ENCODE measurements at places on chromosomes 6 and 20.

DNA sequence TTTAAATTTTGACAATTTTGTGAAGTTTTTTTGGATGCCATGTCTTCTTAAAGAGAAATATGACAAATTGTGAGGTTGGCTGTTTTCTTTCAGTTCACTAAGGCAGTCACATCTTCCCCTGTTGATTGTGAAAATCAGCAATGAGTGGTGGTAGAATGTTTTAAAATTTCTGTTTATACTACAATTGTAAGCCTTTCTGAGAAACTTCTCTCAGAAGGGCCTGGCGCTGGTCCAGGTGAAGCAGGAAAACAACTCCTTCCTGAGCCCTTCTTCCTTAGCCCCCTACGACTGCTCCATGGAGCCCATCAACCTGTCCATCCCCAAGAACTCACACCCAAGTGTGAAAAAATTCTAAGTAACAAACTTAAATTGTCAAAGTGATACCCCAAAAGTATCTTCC, 80.6 kb downstream of the SSR1 start:
- DNase-seq, result no peak

DNA sequence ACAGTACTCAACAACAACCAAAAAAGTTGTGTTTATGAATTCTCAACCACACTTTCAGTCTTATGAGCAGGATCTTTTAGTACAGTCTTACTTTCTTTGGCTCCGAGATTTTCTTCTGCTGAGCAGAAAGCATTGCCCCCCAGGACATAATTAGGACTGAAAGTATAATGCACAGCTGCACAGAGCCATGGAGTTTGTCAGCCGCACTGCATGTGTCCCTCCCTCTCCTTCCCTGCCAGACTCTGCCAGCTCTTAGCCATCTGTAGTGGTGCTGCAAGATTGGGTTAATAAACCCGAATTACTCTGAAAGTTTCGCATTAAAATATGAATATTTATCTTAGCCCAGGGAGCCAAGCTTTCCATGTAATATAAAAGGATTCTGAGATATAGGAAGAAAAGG, 179.6 kb upstream of the PTCHD4 start:
- DNase-seq, result no peak

GRCh38 chr6:133978896-133979240, 25.8 kb downstream of the TBPL1 start:
- no peak for DNase-seq

DNA sequence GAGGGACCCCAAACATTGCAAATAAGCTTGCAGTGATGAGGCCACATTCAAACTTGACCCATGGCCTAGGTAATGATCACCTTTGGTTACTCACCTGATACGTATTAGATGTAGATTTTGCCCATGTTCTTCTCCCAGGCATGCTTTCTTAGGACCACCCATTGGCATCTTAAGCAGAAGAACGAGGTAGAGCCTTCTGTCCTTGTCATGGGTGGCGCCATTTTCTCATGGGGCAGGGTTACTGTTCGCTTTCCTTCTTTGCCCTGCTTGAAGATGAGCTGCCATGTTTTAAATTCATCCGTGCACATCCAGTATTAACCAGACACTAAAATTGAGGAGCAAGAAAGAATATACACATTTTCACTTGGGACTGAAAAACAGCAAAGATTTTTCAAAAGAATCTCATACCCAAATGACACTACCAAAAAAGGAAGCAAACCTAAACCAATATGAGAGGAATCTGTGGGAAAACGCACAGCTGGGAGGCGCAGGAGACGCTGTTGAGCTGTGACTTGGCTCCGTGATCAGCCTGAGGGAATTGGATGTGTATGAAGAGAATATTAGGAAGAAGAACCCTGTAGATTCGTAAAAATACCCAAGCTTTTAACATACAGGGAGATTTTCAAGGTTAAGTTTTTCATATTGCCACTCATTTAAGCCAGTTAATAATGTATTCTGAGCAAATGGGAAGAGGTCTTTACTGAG, 36.6 kb downstream of the GMPR start:
- no peak for DNase-seq

DNA sequence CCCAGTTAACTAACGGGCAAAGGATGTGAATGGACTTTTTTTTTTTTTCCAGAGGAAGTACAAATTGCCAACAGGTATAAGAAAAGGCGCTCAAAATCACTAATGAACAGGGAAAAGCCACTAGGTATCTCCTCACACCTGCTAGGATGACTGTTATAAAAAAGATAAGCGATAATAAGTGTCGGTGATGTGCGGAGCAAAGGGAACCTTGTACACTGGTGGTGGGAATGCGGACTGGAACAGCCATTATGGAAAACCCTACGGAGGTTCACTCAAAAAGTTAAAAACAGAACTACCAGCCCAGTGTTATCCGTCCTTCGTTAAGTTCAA, 787 bp upstream of the RAB32 start:
- no peak for DNase-seq

GRCh38 chr6:6579281-6579680, 9.2 kb upstream of the LY86 start:
- no peak for DNase-seq

DNA sequence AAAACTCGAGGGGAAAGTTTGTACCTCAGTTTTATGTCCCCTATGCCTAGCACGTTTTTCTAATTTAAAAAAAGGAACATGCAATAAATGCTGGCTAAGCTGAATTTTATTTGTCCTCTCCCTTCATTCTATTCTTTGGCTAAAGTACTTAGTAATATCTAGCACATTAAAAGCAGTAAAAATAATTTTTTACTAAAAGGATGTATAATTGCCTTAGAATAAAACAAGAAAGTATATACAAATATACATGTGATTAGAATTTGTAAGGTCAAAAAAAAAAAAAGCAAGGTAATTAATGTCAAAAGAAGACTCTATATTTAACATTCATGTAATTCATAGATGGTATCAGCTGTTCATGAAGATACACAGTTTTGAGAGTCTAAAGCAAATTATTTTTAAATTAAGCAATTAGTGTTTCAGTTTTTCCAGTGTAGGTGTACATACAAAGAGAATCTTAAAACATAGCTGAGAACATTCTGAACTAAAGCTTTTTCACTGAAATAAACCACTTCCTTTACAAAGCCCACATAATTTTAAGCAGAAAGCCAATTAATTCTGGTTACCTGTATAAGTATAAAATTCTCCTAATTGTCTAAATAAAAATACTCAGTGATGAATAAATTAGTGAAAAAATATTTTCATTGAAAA, 32.4 kb downstream of the HBS1L start:
- no peak for DNase-seq

GRCh38 chr20:8874437-8874836, 194.4 kb upstream of the PLCB4 start:
- DNase-seq, result no peak

DNA sequence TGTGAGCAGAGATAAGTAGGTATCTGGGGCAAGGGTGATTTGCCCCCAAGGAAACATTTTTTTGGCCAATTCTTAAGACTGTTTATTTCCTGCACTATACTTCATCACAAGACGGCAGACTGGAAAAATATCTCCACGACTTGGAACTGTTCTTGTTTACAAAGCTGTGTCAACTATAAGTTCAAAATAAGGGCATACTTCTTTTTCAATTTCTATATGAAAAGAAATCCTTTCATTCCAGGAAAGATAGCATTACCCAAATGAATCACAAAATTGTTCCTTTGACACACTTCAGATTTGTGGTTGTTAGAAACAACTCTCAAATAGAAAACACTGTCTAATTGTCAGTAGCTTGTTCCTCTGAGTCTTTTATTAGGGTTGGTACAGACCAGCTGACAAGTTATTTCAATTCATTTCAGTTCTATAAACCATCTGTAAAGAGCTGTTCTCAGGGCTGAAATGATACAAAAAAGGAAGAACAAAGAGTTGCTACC, 212.9 kb upstream of the PRDM1 start:
- DNase-seq, result no peak

GRCh38 chr6:133888929-133889556, at the start of gene TCF21:
Gene TCF21, plus strand, starts transcription at chr6:133889113. Its CDS starts 285 bp downstream, at chr6:133889398.
- no peak for DNase-seq

DNA sequence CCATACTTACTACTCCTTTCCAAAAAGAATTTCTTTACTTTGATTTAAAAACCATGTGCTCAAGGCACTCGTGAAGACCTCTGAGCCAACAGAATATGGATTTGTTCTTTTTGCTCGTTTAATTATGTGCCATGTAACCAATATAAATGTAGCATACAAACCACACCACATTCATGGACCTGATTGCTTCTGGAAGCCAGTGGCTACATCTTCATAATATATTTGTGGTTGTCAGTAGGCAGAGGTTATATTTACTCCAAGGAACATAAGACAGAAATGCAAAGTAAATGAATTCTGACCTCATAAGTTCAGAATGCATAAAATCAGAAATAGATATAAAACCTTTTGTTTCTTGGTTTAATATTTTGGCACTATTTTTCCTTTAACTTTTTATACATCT, 373.0 kb downstream of the HDGFL1 start:
- no peak for DNase-seq

DNA sequence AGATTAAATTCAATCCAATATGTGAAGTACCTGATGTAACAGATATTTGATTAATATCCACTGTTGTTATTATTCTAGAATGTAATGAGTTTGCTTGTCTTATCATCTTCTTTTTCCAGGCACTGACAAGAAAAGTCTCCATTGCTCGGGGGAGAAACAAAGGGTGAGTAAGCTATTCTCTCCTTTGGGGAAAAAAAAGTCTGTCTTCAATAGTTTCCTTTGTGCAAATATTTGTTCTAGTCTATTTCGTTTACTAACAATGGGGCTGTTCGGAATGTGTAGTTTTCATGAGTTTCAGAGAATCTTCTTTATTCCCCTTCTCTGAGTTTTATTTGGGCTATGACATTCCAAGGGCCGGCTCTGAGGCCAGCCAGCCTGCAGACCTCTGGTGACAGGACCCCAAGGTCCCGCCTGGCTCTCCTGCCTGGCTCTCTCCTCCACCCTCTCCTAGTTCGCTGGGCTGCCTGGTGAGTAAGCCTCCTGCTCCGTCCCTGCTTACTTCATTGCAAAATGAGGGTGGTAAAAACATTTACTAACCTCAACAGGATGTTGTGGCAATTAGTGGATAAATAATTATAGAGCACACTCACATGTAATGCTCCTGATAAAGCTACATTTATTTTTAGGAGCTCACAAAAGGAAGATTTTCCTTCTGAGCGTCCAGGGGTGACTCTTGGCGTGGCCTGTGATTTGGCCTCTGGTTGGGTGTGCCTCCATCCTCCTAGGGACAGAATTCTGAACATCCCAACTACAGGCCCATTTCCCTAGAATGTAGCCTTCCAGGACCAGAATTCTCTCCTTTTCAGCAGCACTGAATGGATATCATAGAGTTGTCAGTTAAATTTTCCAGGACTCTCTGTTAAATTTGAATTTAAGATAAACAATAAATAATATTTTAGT, 43.1 kb upstream of the SNX9 start:
- DNase-seq, result no peak

DNA sequence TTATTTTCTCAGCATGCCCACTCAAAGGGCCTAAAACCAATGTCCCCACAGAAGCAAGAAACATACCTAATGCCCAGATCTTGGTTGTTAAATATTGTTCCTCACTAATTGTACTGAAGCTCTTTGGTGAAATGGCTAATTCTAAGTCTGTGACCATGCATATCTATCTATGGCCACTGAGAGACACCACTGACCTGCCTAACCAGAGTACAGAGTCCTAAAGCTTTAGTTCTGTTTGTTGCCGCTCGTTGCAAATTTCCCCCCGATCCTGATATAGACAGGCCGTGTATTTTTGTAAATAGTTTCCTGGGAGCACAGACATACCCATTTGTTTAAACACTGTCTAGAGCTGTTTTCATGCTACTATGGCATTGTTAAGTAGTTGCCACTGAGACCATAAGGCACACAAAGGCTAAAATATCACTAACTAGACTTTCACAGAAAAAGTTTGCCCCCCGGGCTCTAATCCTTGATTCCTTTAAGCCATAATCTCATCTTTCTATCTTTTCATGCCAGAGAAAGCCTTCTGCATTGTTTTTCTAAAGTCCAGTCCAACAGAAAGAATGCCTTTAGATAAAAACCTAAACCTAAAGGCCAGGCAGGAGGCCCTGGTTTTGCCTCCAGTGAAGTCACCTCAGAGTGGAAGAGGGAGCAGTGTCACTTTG, 48.7 kb downstream of the DNAAF9 start:
- no peak for DNase-seq

- no peak for DNase-seq
Observed at GRCh38 chr6:36865835-36866234, 8.8 kb downstream of the PPIL1 start.

DNA sequence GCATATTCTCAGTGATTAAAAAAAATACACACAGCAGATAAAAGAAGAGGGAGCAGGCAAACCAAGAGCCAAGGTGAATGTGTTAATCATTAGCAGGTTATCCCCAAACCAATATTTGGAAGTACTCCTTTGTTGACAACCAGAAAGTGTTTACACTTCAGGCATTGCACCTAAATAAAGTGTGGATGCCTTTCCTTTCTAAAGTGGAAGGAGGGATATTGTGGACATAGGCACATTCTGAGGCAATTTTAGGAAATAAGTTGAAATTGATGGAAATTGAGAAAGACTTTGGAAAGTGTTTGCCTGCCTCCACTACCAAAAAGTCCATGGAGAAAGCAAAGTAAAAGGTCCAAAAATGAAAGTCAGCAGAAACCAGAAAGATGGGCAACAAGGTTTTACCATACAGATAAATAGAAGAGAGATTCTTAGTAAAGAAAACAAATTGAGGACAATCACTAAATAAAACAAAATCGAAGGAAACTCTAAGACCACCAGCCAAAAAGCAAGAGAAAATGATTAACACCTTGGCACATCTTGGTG, 22.9 kb downstream of the SLC17A2 start:
- no peak for DNase-seq

- no peak for DNase-seq
Observed at GRCh38 chr20:20207872-20208271, 155.5 kb downstream of the CFAP61 start.

DNA sequence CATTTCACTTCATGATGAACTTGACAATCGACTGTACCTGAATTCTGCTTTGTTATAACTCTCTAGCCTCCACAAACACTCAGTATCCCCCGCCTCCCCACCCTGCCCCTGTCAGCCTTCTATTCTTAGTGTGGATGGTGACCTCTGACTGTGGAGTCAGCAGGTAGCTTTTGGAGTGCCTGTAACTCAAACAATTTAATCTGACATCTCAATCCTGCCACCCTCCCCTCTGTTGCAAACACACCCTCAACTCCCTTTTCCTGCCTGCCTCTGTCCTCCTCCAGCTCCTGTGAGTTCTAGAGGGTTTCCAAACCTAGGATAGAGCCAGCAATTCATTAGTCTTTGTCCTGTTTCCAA, 20.3 kb downstream of the DAAM2 start:
- DNase-seq, result no peak

GRCh38 chr6:30888816-30889495, 4.6 kb downstream of the DDR1 start:
- no peak for DNase-seq

- DNase-seq, result peak; percentile 63
Observed at GRCh38 chr6:3410385-3411360, 46.2 kb downstream of the SLC22A23 start.
